Hippocampal formation (tissue), 2 donors: ENCODE measurements at places on chromosomes 16 and 17.

GRCh38 chr17:22300177-22300576, 607.9 kb downstream of the KCNJ18 start:
- no peak for DNase-seq

DNA sequence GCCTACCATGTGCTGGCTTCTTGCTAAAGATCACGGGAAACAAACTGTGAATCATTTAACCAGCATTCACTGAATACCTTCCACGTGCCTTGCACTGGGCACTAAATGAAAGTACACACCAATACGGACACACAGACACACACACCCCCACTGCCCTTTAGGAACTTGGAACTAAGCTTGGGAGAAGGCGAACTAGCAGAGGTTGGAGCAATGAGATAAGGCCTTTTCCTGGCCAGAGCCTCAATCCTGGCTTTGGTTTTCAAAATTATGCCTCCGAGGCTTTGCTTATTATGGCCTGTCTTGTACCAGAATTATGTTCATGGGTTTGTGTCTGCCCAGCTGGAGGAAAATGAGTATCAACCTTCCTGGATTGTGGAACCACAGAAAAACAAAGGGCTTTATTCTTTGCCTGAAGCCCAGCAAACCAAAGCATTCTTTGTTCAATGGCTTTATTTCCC, 32.3 kb downstream of the CPPED1 start:
- peak; percentile 46 for DNase-seq

DNA sequence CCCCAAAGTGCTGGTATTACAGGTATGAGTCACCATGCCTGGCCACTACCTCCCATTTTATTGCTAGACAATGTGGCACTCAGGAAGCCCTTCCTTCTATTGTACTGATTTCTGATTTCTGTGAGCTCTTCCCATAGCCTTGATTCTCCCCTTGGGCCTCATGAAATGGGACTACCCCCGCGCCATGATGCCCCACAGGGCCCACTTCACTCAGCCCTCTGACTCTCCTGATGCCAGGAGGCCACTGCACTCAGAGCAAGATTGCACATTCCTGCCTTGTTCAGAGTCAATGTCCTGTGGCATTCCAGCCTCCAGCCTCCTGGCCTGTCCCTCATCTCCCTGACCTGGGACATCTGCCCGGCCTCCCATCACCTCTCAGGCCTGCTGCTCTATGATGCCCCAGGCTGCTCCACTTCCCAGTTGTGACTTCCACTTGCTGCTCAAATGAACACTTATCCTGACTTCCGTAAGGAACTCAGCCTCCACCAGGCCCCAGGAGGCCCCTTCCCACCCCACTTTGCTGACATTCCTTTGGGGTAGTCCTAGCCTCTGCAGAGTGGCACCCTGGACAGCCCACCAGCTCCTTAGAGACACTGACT, 66.6 kb upstream of the KSR1 start:
- DNase-seq: no peak

- no peak for DNase-seq
These were observed 369.2 kb downstream of the CDH13 start for GRCh38 chr16:82995924-82996441.

DNA sequence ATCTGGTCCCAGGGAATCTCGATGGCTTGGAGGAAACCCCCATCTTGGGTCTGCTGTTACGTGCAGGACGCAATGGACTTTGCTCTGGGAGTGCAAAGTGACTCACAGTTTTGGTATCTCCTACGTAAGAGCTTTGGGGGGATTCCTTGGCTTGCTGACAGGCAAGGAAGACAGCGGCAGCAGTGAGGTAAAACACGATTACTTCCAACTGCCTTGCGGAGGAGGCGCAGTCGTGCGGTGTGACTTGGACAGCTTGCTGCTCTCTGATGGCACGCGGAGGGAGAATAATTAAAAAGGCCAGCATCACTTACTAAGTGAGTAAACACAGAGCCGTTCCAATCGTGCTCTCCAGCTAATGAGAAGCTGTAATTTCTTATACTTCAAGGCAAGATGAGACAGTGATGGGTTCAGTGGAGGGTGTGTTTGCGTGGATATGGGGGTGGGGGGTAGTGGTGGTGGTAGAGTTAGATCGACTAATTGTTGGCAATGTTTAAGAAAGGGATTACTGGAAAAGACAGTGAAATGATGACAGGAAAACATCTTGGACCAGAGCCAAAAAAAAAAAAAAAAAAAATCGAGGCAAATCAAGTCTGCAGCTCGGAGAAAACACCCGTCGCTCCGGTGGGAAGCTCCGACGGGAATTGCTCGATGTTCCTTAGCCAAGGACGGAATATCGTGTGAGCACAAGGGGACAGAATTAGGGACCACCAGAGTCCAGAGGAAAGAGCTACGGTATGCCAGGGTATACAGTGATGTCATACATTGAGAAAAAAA, 184.8 kb upstream of the ZFHX3 start:
- DNase-seq: no peak

DNA sequence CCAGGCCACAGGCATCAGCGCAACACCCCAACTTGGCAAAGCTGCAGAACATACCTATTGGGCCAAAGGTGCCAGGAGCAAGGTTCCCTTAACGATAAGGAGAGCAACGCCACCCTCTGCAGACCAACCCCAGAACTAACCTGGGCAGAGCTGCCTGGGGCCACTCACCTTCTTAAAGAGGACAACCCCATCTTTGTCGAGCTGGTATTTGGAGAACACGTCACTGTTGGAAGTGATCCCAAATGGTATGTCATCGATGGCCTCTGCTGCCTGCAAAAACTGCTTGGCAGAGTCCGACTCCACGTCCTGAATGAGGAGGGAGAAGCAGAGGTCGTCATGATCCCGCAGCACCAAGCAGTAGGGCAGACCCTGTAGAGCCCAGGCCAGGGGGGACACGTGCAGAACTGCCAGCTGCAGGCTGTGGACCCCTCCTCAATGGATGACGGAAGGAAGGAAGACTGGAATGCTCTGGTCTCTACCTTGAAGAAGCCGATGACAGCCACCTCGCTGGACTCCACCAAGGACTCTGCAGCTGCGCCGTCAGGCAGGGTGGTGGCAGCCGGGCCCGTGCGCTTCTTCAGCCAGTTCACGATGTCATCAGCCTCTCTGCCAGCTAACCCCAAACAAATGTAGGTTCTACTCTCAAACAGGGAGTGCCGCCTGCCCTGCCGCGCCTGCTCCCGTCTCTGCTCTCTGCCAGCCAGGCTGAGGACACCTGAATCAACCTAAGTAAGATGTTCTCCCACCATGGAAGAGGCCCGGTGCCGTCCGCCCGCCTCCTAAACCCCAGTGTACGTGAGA, 5.2 kb downstream of the P4HB start:
- DNase-seq: no peak

DNA sequence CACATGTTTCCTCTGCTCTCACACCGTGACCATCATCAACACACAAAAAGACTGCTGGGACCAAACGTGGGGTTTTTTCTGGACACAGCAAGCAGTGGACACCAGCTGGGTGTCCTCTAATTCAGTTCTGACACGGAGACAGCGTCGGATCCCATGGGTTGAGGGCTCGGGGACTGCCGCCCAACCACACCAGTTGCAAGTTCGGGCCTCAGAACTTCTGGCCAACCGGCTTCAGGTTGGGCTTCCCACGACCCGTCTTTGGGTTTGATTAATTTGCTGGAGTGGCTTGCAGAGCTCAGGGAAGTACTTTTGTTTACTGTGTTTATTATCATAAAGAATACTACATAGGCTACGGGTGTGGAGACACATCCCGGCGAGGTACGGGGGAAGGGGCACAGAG, 97.8 kb downstream of the BANP start:
- no peak for DNase-seq

- DNase-seq: no peak
These were observed 31.8 kb downstream of the FAM20A start for GRCh38 chr17:68569346-68569745.

DNA sequence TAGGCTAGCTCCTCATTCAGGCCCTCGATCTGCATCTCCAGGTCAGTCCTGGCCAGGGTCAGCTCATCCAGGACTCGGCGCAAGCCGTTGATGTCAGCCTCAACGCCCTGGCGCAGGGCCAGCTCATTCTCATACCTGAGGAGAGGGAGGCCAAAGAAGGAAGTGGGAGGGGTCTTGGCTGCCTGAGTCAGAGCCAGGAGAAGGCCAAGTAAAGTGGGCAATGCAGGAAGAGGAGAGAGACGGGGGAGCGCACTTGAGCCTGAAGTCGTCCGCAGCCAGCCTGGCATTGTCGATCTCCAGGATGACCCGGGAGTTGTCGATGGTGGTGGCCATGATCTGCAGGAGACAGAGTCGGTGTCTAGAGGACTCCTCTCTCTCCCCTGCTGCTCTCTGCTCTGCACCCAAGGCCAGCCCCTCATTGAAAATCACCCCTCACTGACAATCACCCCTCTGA, 1.8 kb downstream of the KRT15 start:
- DNase-seq: no peak

- DNase-seq: no peak
These were observed 162.2 kb upstream of the ZNF267 start for GRCh38 chr16:31711344-31711845.

DNA sequence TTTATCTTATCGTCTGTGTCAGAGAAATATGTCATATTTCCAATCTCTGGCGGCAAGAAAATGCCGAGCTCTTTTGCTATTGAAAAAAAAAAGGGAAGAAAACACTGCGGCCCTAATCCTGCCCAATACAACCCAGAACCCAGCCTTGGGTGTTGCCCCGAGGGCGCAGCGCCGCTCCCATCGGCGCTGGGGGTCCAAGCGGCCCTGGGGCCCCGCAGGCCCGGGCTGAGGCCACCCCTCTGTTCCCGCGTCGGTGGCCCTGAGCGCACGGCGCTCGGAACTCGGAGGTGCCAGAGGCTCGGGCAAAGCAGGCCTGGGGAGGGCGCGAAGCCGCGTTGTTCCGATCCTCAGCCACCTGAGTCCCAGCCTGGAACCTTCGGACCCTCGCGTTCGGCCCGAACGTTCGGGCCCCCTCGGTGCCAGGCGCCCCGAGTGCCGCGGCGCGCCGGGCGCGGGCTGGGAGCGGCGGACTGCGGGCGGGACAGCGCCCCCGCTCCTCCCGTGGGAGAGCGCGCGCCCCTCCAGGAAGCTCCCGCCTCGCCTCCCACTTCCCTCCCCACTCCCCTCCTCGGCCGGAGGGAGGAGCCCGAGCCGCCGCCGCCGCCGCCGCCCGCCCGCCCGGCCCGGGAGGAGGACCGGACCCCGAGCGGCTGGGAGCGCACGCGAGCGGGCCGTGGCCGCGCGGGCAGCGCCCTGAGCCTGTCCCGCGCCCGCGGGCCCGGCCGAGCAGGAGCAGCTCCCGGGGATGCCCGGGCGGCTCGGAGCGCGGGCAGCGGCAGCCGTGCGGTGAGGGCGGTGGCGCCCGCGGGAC, at the start of gene CPNE2:
Gene CPNE2, plus strand, starts transcription at position 609 of the 811 bp plus-strand sequence. CDS start 18,160 bp downstream, outside the sequence.
- DNase-seq: peak; percentile 78

DNA sequence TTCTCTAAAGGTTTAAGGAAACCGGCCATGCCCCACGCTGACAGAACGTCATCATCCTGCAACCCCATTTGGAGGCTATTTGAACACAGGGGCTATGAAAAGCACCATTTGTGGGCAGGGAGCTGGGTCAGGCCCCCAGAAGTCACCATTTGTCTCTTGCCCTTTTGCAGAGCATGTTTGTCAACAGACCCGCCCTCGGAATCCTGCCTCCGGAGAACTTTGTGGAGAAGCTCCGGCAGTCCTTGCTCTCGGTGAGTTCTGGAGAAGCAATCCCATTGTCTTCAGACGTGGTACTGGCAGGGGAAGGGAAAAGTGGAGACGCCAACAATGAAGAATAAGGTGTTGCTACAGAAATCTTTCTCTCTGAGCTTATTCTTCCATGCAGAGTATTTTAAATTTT, 33.5 kb downstream of the TMEM186 start:
- DNase-seq: no peak

DNA sequence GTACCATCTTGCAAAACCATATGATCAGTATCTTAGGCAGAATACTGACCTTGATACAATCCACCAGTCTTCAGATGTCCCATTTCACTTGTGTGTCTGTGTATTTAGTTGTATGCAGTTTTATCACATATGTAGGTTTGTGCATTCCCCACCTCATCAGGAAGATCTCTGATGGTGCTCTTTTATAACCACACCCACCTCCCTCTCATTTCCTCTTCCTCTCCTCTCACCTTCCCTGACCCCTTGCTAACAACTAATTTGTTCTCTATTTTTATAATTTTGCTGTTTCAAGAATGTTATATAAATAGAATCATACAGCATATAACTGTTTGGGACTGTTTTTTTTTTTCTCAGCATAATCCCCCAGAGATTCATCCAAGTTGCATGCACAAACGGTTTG, 52.0 kb upstream of the ACSM2B start:
- DNase-seq: no peak

GRCh38 chr17:40139566-40140058, 725 bp upstream of the CASC3 start:
- no peak for DNase-seq

GRCh38 chr16:89167425-89167941, 4.1 kb upstream of the CDH15 start:
- DNase-seq: peak; percentile 62

DNA sequence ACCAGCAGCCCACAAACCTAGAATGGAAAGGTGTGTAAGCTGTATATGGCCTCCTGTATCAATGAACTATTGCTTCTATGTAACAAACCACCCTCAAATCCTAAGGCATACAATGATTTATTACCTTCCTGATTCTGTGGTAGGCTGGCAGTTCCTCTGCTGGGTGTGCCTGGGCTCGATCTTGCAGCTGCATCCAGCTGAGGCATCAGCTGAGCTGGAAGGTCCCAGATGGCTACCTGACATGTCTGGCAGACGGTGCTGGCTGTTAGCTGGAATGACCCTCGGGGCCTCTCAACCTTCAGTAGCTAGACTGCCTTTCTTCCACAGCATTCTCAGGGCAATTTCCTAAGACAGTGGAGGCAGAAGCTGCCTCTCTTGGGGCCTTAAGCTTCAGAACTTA, 152.7 kb downstream of the RAB11FIP4 start:
- no peak for DNase-seq

DNA sequence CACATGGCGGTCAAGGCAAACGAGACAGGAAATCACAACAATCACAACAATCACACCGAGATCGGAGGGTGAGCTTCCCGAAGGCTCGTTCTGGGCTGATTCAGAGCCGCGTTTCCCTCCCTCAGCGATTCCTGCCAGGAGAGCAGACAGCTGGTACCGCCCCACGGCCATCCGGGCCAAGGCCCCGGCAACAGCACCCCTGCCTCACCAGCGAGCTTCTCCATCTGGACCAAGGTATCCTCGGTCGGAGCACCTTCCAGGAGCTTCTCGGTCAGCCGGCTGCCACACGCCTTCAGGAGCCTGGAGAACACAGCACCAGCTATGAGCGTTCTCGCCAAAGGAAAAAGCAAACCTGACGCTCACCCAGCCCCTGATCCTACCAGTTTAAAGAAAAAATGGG, 15.2 kb upstream of the PLD6 start:
- no peak for DNase-seq

- DNase-seq: peak; percentile 60
These were observed 2.8 kb upstream of the MMP15 start for GRCh38 chr16:58022601-58023371.

GRCh38 chr17:64158831-64159590, 29.1 kb upstream of the ERN1 start:
- DNase-seq: no peak

GRCh38 chr17:5220074-5220473, 14.6 kb downstream of the SCIMP start:
- no peak for DNase-seq

- DNase-seq: no peak
These were observed 19.3 kb downstream of the CDH1 start for GRCh38 chr16:68756239-68756915.

GRCh38 chr16:86443508-86444147, 66.7 kb upstream of the FOXF1 start:
- no peak for DNase-seq

- no peak for DNase-seq
These were observed 151.0 kb downstream of the SEC14L1 start for GRCh38 chr17:77291591-77292386.

- DNase-seq: no peak
These were observed 9.1 kb upstream of the SLC35B1 start for GRCh38 chr17:49716668-49717364.
